DND-41 (cell line): ENCODE measurements at places on chromosomes 2 and 18.

DNA sequence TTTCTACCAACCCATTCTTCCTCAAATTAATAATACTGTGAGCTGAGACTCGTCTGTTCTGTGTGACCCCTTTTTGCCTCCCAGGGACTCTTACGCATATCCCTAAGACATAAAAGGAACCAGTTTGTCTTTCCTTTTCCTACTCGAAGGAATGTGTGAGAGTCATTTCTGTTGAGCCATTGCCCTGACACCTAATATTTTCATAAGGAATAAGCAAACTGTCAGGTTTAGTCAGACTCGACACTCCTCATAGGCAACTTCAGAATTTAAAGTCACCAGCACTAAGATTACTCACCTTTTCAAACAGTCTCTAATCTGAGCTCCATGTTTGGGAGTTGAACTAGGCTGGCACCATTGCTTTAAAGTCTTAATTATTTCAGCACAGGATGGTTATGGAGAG, 305.5 kb downstream of the IKZF2 start:
- no peak for DNase-seq

- DNase-seq: no peak
Observed at GRCh38 chr2:101420623-101421022, 33.3 kb upstream of the CREG2 start.

DNA sequence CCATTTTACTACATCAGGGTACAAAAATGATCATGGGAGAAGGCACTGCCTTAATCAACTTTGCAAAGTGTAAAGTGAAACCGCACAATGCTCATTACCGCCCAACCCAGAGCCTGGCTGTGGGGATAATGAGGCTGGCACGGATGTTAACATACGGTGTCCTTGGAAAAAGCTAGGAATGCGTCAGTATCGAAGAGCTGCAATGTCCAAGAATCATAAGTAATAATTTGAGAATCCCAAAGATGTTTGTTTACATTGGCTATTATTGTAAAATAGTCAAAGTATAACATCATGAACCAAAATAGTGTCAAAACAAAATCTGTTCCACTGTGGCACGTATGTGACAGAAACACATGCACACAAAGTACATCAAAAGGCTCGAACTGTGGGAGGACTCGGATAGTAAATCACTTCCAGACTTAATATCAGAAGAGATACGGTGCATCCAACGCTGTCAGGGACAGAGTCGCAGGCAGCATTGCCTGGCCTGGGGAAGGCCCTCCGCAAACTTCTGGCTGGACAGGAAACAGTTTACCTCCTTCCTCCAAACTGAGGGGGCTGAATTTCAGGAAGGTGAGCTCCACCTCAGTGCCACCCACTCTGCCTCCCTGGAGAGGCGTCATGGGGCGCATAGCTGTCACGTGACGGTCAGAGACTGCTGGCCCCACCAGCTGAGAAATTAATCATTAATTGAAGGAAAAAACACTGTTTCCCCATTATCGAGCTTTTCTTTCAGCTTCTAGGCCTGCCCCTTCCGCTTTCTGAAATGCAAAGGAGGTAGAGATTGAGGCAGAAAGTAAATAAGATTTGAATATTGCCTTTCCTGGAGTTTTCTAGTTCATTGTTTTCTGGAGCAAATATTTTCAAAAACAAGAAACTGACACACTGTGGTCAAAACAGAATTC, 1.8 kb upstream of the ID2 start:
- no peak for DNase-seq

GRCh38 chr18:79069717-79070151, 540 bp downstream of the ATP9B start:
- no peak for DNase-seq

DNA sequence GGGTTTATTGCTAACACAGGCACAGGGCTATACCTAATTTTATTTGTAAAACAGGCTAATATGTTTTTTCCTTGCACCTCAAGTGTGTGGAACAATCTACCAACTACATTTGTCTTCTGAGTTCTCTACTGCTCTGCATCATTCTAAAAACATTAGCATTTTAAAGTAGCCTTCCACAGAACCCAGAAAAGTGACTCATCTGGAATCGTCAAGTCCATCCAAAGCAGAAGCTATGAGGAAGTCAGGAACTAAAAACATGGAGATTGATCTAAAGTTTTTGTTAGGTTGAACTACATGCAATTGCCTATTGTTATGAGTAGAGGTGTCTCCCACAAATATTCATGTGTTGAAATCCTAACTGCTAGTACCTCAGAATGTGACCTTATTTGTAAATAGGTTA, 70.9 kb downstream of the SUCLG1 start:
- DNase-seq: no peak

DNA sequence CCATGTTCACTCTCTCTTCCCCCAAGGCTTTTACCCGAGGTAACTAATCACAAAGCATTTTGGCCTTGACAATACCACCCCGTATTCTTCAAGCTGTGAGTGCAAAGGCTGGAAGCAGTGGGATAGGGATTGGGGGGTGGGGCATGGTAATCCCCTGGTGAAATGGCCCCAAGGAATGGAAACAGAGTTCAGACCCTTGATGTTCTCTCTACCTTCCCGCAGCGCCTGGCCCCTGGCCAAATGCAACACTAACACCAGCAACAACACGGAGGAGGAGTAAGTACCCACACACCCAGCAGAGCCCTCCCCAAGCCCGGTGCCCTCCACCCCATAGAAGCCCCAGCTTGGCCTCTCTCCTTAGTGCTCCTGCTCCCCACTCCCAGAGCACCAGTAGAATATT, 36.9 kb downstream of the CNGA3 start:
- no peak for DNase-seq

DNA sequence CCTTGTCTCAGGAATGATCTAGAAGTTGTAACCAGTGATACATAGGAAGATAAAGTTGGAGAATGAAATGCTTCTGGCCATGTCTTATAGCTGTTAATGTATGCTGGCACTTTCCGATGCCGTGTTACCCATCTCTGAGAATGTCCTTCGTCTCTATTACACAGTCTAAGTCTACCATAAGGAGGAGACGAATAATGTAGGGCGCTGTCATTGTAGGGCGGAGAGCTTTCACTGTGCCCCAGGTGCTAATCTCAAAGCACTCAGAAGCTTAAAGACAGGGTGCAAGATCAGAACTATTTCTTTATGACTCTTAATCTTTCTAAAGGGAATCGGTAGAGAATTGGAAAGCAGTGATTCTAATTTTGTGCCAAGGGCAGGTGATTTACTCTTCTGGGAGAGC, 48.2 kb upstream of the MSTN start:
- DNase-seq: no peak

- DNase-seq: no peak
Observed at GRCh38 chr2:197159661-197160211, 150.8 kb downstream of the ANKRD44 start.

DNA sequence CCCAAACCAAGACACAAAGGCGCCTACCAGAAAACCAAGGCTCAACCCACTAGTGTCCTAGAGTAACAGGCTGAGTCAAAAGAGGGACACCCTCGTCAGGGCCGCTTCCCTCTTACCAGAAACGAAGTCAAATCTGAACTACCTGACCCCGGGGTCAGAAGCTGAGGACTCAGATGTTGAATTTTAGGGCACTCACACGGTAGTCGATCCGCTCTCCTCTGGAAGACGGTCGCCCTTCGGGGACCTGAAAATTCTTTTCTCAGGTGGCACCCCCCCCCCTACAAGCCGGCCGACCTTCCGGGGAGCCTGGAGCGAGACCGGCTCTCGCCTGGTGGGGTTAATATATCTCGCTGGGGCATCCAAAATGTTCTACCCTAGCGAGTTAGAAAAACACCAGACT, 121.1 kb upstream of the KCNJ3 start:
- DNase-seq: no peak

DNA sequence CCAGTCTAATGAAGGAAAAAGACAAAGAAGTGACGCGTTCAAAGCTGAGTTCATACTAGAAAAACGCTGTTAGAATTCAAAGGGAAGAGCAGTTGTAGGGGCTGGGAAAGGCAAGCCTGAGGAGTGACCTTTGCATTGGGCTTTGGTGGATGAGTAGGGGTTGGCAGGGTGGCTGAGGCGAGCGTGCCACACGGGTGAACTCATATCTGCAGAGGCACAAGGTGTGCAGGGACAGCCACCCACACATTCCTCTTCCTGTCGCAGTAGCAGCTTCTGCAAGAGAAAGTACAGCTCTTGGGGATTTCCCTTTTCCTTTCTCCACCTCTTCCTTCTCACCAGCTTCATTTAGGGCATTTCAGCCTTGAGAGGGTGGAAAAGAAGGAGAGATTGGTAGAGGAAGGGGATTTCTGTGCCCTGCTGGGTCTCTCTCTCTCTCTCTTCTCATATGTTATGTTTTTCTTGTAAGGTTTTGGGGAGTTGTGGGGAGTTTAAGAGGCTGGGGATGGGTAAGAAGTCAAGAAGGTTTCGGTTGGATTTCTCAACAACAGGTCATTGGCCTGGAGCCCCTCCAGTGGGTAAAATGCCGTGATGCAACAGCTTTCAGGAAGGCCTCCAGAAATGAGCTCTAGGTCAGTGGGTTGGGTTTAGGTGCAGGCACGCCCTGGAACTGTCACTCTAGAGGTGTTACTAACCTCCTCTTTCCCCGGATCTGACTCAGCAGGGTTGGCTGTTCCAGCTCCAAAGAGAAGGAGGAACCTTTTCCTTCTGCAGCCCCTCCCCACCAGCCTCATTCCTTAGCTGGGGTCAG, 40.1 kb downstream of the ODC1 start:
- DNase-seq: no peak

DNA sequence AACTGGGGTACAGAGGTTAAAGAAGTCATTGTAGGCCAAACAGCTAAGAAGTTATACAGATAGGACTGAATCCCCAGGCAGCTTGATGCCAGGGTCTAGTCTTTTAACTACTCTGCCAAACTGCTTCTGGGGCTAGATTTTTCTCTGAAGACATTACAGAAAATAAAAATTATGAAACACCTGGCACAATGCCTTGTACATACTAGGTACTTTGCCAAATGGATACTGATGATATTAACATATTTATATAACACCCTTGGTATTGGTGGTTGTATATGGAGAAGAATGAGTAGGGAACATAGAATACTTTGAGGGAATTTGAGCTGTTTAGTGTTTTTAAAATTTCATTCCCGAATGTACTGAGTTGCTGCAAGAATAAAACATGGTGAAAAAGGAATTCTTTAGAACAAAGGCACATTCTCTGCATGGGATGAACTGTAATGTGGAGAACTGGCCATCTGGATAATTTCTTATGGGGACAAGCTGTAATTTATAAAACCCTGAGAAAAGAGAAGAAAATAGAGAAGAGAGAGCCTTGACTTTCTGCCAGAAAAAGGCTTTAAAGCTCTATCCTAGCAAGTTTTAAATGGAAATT, 210.9 kb upstream of the TMEM200C start:
- DNase-seq: no peak

DNA sequence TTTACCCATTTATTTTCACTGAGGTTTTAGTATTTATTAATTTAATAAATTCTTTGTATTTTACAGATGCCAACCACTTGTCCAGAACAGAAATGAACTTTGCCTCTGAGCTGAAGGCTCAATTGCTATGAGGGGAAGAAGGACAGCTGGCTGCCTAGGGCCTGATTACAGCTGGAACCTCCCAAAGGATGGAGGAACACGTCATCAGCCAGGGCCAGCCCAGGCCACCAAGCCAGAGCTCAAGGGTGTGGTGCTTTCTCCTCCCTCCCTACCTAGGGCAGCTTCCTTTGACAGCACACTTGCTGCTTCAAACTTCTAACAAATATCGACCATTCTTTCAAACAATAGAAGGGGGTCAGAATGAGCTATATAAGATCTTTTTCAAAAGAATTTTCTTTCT, 19.7 kb upstream of the RIOK3 start:
- DNase-seq: no peak

GRCh38 chr2:154740361-154740760, 41.9 kb downstream of the KCNJ3 start:
- no peak for DNase-seq

DNA sequence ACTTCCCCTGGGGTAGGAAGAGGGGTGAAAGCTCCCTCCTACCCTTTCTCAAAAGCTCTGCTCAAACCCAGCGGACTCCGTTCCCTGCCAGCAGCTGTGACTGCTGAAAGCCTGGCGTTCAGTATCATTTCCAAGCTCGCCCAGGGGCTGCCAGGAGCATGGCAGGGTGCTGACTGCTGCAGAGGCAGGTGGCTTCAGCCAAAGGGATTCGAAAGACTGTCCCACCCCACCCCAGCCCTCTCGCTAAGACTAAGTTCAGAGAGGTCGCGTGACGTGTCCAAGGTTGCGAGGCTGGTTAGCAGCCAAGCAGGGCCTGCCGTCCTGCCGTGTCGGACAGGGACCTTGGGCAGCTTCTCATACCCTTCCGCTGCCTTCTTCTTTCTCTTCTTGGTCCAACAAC, 72.3 kb upstream of the RAB12 start:
- DNase-seq: no peak

DNA sequence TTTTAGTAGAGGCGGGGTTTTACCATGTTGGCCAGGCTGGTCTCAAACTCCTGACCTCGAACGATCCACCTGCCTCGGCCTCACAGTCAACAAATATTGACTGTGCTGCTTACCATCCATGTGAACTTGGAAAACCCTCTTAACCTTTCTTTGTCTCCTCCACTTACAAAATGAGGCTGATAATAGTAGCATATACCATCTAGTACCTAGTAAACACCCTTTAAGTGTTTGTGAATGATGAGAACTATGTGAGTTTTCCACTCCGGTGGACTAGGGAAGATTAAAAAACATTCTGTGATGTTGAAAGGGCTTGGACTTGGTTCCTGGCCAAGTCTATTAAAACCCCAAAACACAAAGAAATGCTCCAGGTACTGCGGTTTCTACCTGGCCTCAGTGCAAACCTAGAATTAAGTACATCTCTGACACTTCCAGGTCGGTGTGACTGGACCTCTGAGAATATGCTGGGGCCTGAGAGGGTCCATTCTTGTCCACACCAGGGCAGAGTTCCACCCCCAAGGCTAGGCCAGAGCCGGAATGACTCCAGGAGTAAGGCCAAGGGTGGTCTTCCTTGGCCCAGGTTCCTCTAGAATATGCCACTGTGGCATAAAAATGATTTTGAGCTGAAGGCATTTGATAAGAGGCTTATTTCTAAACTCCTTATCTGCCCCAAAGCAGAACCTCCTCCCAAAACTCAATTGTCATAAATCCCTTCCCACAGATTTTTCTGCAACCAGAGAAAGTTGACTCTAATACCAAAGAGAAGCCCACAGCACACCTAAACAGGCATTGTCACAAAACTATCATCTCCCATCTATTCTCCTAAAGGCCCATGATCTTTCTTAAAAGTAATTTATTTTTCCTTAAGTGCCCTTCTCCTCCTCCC, 217.5 kb downstream of the TGIF1 start:
- DNase-seq: no peak

- DNase-seq: no peak
Observed at GRCh38 chr2:189024901-189025618, 50.9 kb downstream of the COL3A1 start.

DNA sequence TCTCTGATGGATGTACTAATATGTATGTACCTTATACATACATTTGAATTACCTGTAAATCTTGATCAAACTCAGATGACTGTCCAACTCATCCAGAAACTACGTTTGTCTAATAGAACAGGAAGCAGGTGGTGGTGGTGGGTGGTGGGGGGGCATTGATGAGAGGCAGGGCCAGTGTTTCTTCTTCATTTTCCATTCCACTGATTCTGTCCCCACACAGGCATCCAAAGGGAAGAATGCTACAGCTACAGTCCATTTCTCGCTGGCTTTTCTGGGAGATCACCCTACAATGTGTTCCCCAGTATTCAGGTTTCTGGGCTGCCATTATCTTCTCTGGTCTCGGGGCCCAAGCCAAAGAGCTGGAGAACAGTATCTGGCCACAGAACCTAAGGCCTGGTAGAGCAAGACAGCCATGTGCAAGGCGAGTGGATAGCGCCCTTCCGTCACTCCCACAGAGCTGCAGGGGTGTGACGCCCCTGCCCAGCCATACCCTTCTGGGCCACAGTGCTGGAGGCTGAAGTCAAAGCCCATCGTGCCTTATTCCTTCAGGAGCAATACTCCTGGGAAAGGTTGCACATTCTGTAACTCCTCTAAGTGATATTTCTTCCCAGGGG, 54.5 kb downstream of the BCL11A start:
- DNase-seq: no peak
